ENCODE measurements at places on chromosomes 7 and 10. TPM values are rescaled to one million over a fixed set of nuclear protein-coding genes. Genes with fewer than 3 reads are reported as not detected.

Gene NAT16
- total RNA-seq: not detected

Gene IFIT2
- 0.40 TPM for total RNA-seq

Gene OPALIN
- total RNA-seq: not detected

DNA sequence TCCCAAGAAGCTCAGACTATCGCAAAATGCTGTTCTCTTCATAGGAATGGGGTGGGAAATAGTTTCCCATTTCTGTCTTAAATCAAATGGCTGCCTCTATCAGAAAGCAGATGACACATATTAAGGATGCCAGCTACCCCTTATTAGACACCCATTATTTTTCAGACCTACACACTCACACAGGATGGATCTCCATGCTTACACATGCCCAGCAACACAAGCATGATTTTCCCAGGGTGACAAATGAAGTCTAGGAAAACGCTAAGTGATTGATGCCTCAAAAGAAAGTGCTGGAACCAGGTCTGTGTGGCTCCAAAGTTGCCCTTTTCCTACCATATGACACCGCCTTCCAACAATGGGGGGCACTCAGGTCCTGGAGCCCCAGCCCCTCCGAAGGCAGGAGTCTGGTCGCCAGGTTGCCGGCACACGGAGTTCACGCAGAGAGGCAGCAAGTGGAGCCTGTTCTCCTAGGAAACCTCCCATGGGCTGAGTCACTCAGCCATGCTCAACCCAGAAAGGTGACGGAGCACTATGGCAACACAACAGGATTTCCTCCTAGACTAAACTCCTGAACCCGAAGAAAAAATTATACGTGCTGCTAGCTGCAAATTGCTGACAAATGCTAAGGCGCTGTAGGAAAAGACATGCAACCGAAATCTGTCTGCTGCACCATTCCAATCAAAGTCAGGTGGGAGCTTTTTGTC is 19.8 kb downstream of the VOPP1 start:
- no peak overlapping the region for H3K27ac ChIP-seq
- no peak overlapping the region for H3K4me3 ChIP-seq
- peaks cover 32% of the 10 kb centered on the region for H3K36me3 ChIP-seq
- peaks cover 77% of the 10 kb centered on the region for H3K4me1 ChIP-seq
- no peaks in the 10 kb centered on the region for H3K27me3 ChIP-seq

Gene NKX2-3
- total RNA-seq: not detected

All from activated CD4-positive, alpha-beta T cell treated with anti-CD3 and anti-CD28 coated beads, Interleukin-2, amount 10 ng/mL, durations not matched to agents 24 days and 14 days (primary cell).